Posterior cingulate gyrus (tissue), 11 donors: ENCODE measurements at places on chromosomes 7 and 10.
A peak's percentile ranks its signal among the peaks of the same experiment; 100 is the strongest.

DNA sequence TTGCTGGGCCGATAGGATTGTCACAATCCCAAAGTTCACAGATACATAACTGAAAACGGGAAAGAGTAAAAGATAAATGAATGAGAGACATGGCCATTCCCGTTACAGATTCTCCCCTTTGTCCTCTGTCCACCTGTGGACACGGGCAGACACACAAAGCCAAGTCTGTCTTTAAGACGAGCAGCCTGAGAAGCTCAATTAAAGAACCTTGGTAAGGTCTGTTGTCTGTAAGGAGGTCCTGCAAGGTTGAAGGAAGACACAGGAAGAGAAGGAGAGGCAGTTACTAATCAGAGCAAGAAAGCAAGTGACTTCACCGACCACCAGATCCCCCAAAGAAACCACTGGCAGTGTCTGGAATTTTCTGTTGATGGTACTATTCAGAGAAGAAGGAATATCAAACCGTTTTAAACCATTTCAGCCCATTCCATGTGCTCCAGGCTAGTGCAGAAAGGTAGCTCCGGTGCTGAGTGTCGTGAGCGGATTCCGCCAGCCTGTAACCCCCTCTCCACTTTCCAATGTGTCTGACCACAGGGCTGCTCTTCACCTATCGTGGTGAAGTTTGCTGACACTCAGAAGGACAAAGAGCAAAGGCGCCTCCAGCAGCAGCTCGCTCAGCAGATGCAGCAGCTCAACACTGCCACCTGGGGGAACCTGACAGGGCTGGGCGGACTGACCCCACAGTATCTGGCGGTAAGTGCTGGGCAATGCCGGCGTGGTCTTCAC, 252.6 kb downstream of the CELF2 start:
- DNase-seq, result peak; percentile 96

- no peak for DNase-seq
Observed at GRCh38 chr10:119368991-119369869, 161.9 kb downstream of the GRK5 start.

DNA sequence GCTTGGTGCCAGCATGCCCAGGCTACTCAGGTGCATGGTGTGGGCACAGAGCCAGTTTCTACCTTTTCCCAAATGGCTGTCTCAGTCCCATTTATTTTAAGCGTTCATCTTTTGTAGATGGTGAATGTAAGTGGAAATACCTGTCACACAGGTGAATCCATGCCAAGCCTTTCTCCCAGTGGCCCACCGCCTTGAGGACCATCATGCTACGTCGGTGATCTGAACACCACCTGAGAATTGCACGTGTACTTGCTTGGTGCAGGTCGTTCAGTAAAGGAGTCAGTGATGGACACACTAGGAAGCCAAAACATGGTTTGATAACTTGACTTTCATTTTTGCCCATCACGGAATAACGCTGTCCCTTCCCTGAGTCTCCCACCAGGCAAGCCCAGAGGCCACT, 666.7 kb upstream of the FOXK1 start:
- no peak for DNase-seq

DNA sequence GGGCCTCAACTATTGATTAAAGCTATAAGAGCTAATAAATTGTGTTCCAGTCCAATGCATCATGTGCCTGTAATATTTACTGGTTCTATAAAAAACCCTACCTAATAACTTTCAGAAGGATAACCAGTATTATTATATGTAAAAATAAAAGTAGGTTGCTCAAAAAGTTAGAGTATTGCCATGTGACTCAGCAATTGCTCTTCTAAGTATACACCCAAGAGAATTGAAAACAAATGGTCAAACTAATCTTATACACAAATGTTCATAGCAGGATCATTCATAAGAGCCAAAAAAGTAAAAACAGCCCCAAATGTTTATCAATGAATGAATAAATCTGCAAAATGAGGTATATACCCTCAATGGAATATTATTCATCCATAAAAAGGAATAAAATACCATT, 89.5 kb upstream of the TES start:
- DNase-seq, result no peak

DNA sequence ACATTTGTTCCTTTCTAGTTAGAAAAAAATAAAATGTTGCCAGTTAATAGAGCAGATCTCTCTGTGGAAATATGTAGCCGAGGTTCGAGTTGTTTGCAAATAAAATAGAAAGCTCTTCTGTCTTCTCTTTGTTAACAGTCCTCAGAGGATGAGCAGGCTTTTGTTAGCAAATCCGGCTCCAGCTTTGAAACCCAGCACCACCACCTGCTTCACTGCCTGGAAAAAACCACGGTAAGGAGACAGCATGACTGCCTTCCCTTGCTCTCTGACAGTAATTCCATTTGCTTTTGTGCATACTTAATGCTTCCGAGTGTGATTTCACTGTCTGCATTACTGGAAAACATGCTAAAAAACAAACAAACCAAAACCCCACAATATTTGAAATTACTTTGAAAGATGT, 115.6 kb downstream of the TSPAN12 start:
- DNase-seq, result no peak

DNA sequence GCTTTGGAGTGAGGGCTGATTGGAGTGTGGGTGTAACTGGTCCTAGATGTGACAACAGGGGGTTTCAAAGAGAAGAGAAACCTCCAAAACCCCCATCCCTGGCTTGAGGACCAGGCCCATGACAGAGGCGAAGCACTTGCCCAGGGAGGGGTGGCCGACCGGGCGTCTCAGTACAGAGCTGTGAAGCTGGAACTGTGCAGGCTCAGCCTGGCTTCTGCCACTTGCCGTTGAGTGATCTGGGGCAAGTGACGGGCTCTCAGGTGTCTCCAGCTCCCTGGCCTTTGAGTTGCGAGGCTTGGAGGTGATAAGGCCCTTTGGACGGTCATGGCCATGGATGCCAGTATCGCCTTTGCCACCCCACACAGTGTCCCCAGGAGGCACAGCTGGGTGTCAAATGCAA, 531.4 kb upstream of the FOXK1 start:
- no peak for DNase-seq

DNA sequence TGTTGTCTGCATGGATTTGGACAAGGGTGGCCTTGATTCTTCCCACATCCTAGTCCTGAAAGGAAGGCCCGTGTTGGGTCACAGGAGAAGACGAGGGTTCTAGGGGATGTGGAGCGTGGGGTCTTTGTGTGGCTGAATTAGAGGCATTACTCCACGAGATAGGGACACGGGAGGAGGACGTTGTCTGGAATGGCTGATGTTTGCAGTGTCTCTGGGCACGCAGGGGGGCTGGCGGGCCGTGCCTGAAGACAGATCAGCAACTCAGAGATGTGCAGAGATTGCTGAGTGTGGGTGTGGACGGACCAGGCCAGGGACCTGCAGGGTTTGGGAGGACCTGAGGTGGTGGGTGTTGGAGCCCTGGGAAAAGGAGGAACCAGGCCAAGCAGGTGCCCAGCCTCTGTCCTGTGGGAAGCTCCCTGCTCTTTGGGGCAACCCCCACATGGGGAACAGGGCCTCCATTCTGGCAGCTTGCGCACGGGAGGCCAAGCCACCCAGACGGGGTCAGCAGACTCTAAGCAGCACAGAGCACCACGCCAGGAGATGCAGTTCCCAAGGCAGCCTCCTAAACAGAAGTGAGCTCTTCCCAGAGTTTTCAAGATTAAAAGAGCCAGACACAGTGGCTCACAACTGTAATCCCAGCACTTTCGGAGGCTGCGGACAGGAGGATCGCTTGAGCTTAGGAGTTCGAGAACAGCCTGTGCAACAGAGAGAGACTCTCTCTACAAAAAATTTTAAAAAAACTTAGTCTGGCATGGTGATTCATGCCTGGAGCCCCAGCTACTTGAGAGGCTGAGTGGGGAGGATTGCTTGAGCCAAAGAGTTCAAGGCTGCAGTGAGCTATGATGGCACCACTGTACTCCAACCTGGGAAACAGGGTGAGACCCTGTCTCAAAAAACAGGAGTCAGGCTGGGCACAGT, 71.0 kb upstream of the GTF2I start:
- no peak for DNase-seq

DNA sequence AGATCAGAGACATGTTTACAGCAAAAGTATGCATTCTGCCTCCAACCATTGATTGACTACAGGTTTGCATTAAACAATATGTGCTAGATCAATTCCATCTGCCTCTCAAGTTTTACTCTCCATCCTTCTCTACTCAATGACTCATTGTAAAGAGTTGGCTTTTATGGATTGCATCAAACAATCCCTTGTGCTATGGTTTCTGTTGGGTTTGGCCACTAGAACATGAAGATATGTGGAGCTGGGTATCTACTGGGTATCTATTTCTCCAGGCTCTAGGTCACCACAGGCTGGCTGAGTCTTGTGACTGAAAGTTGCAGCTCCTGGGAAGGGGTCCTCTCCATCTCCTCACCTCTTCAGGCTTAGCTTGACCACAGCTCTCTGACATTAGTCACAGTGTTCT, 204.7 kb downstream of the DGKI start:
- DNase-seq, result no peak

DNA sequence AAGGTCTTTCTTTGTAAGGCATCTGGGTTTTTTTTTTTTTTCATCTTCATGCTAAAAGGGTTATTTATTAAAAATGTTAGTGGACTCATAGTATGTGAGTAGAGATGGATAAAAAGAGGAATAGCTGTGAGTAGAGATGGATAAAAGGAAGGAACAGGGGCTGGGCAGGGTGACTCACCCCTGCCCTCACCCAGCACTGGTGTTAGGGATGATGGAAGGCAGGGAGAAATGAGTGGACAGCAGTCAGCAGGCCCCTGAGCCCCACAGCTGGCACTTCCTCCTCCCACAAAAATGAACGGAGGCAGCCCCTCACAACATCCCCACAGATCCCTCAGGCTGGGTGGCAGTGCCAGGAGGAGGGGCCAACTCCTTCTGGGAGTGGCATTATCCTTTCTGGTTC, 39.3 kb downstream of the ANTXRL start:
- DNase-seq, result no peak

GRCh38 chr7:154777489-154777888, 225.4 kb downstream of the PAXIP1 start:
- no peak for DNase-seq

GRCh38 chr7:159149488-159149887, 4.8 kb upstream of the VIPR2 start:
- DNase-seq, result no peak

- no peak for DNase-seq
Observed at GRCh38 chr7:140245611-140246105, 68.9 kb upstream of the KDM7A start.

- no peak for DNase-seq
Observed at GRCh38 chr7:91533996-91534395, 269.8 kb downstream of the FZD1 start.

DNA sequence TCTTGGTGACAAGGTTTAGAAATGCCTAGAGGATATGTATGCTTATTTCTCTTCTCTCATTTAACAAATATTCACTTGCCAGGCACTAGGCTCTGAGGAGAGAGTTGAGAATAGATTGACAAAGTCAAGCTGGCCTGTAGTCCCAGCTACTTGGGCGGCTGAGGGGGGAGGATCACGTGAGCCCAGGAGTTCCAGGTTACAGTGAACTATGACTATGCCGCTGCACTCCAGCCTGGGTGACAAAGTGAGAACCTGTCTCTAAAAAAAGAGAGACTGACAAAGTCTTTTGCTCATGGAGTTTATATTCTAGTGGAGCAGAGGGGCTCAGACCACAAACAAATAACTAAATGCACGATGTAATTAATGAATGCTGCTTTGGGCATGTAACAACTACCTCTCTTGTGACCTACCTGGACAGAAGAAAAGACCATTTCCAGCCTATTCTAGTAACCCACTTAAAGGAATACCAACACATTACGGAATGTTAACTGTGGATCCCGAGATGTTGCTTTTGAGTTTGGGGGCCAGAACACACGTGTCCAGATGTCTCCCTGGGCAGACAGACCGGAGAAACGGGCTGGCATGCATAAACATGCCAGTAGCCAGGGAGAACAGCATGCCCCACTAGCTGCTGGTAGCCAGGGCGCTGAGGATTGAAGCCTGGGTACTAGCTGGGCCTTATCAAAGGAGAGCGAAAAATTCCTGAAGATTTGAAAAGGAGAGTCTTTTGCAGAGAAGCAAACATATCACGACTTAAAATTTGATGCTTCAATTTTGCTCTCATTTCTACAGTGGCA, 2.6 kb upstream of the BMPR1A start:
- no peak for DNase-seq
